ENCODE measurements at places on chromosomes 5 and 9.

DNA sequence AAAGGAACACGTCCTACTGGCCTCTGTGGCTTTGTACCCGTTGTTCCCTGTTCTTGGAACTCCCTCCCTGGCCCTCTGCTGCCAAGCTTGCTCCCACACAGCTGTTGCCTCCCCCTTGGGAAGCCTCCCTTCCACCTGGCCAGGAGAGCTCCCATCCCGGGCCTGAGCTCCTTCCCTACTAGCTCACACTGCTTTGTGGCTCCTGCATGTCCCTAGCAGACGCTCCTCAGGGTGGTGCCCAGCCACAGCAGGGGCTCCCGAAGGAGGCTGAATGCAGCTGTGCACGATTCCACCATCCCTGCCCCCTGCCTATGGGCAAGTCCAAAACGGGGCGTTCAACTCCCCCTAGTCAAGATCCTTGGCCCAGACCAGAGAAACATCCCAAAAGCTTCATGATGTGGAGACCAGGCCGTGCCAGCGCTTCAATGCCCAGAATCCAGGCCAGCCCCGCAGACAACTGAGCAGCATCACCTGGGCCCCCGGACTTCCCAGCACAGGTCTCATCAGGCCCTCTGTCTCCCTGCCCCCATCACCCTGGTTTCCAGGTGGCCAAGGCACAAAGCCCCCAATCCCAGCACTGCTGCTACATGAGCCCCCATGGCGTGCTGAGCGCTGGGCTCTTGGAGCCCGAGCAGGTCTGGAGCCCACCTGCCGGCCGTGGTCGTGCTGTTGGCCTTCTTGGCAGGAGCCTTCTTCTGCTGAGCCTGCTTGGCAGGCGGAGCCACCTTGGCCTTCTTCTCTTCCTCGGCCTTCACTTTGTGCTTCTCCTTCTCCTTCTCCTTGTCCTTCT, 14.3 kb downstream of the BRD3OS start:
- DNase-seq: no peak

DNA sequence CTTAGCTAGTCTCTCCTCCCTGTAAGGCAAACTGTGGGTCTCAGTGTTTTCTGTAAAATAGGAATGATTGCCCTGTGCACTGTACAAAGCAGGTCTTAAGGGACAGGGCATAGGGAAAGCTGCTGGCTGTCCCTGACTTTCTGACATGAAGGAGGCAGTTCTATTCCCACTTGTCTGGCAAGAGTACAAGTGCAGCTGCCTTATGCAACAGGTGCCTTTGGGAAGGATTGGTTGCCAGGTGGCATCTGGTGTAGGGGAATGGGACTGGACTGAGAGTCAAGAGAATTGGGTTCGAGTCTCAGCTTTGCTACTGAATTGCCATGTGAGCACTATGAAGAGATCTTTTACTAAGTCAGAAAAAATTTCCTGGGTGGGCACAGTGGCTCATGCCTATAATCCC, 10.0 kb downstream of the BSPRY start:
- no peak for DNase-seq

GRCh38 chr5:159223469-159223868, 14.1 kb upstream of the RNF145 start:
- DNase-seq: no peak

DNA sequence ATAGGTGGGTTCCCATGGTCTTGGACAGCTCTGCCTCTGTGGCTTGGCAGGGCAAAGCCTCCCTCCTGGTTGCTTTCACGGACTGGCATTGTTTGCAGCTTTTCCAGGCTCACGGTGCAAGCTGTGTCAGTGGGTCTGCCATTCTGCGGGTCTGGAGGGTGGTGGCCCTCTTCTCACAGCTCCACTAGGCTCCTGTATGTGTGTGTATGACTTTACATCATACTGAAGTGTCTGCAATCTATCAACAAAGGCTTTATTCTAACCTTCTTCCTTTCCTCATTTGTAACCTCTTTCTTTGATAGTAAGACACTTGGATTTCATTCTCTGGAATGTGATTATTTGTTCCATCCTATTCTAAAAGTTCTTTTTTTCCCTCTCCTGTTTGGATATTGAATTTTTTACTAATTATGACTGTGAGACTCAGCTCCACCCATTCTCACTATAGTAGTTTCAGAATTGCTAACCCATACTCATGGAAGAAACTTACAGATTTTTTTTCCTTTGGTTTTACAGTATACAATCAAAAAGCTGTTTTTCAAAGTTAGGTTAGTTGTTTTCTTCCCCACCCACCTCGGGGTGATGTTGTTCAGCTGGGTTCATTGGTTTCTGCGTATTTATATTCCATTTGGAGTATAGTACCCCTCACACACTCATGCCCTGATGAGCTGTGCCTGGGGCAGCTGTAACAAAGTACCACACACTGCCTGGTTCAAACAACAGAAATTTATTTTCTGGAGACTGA, 144.6 kb upstream of the OTULINL start:
- DNase-seq: no peak

DNA sequence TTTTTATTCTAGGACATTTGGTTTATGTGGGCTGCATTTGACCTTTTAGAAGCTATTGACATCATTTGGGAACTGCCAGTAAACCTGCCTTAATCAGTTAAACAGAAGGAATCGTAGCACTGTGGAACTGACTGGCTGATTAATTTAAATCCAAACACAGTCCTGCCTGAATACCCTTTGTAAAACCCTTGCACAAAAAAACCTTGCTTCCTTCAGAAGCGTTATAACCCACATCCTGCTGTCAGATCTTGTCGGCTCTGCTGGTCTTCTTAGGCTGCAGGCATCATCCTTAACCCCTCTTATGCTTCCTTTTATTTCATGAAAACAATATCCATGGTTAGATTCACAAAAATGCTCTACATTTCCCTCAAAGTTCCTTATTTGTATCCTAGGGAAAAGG, 46.3 kb downstream of the PAM start:
- DNase-seq: no peak

- no peak for DNase-seq
These were observed 55.5 kb downstream of the PRRC1 start for GRCh38 chr5:127572930-127573329.

DNA sequence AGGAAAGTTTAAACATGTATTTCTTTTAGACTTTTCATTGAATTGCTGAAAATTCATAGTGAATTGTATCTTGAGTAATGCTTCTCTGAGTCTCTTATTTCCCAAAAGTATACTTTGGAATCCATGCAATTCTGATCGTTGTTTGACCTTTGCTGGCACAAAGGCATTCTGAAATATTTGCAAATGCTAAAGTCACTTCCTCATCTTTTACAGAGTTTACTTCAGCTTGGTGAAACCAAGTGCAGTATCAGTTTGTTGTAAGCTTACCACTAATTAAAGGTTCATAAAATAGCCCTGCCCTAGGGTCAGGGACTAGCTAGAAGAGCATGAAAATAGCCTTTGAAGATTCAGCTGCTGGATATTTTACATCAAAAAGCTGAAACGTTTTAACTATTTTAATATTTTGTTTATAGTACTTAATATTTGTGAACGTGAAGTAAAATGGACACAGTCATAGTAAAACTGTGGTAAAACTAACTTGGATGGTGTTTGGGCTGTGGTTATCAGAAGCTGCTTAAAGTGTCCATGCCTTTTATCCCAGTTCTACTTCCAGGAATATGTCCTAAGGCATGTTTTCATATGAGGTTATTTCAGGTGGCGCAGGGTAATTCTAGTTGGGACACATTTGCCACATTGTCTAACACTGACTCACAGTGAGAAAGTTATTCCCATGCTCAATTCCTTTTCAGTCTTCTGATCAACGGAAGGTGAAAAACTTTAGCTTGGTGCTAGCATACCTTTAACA, 45.3 kb downstream of the SLC22A5 start:
- peak; percentile 53 for DNase-seq

GRCh38 chr5:184471-184870, 6.8 kb upstream of the LRRC14B start:
- no peak for DNase-seq

- DNase-seq: no peak
These were observed 123.7 kb upstream of the ANKRD55 start for GRCh38 chr5:56356836-56357160.

GRCh38 chr9:97364769-97365490, 47.0 kb upstream of the TDRD7 start:
- no peak for DNase-seq

- DNase-seq: no peak
These were observed 599.5 kb upstream of the PTGER4 start for GRCh38 chr5:40080191-40080590.

DNA sequence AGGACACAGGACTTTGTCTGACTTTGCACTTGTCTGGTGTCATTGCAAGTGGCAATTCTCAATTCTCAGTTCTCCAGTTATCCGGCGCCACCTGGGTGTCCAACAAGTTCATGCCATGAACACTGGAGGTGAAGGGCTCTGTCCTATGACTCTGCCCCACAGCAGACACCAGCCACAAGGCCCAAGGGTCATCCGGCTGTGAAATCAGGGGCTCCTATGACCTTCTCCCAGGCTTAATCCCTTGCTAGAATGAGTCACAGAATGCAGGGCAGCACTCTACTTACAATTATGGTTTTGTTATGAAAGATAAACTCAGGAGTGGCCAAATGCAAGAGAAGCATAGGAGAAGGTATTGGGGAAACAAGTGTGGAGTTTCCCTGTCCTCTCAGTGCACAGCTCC, 392.0 kb downstream of the GADD45G start:
- DNase-seq: peak; percentile 24

DNA sequence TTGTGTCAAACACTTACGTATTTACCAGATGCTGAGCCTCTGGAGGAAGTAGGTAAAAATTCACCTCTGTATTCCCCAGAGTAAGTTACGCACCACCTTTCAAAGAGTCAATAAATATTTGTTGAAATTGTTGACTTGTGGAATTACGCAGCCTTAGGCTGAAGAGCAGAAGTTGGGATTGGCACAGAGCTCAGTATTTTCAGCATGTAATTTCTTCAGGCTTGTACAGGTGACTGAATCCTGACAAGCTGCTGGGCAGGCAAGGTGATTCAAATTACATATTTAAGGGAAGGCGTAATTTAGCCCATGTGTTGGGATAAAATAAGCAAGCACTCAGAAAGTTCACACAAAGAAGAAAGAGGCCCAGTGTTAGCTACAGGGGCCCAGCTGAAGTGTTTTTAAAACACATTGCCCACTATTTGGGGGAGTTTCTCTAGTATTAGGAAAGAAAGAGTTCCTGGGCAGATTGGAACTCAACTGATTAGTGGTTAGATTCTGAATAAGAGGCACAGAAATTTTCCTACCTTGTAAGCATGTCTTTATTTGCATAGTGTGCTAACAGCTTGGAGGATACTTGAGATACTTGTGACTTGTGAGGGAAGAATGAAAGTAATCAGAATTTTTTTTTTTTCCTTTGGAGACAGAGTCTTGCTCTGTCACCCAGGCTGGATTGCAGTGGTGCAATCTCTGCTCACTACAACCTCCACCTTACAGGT, 165.3 kb upstream of the FBXL7 start:
- DNase-seq: no peak

DNA sequence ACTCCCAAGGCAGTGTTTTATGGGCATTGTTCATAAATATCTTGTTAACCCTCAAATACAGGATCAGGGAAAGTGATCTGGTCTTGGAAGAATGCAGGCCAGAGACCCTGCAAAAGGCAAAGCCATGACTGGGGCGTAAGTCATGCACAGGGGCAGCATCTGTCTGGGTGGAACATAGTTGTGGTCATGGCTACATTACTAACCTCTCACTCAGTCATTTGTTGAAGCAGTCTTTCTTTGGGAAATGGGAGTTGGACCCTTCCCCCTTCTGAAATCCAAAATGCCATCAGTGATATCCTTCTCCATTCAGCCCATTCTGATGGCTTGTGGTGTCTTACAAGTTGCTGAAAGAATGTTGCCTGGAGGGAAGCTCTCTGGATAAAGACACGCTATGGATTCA, 68.1 kb downstream of the GDNF start:
- DNase-seq: no peak

DNA sequence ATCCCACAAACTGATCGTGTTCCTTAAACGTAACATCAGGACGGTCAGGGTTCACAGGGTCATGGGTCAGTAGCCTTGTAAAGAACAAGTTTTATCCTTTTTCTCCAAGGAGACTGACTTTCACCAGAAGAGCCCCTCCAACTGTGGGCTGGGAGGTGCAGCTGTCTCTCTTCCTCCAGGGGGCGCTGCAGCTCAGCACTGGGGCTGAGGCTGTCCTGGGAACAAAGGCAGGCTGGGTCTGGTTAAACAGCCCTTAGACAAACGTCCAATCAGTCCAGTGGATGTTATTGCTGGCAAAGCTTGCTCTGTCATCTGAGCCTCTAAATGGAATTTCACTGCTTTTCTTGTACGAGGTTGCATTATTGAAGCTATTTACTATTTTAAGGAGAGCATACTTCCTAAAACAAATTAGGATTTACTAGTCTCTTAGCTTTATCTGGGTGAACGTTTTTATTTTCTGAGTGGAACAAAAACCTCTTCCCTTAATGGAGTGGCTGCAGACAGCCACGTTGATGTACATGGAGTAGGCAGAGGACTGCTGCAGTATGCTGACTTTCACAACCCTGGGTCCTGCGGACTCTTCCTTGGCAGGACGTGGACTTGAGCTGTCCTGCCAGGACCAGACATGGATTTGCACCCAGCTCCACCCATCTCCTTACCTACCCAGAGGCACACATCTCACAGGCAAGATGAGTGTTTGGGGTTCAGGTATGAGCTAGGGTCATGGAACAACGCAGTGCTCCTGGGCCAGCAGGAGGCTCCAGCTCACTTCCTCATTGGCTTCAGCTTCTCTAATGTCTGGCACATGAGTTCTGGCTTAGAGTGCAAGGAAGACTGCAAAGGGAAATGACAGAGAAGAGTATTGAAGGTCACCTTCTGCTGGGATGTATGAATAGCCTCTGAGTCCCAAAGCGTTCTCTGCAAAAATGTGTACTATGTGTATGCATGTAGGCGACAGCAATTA, 7.8 kb downstream of the EXOSC2 start:
- DNase-seq: peak; percentile 74

DNA sequence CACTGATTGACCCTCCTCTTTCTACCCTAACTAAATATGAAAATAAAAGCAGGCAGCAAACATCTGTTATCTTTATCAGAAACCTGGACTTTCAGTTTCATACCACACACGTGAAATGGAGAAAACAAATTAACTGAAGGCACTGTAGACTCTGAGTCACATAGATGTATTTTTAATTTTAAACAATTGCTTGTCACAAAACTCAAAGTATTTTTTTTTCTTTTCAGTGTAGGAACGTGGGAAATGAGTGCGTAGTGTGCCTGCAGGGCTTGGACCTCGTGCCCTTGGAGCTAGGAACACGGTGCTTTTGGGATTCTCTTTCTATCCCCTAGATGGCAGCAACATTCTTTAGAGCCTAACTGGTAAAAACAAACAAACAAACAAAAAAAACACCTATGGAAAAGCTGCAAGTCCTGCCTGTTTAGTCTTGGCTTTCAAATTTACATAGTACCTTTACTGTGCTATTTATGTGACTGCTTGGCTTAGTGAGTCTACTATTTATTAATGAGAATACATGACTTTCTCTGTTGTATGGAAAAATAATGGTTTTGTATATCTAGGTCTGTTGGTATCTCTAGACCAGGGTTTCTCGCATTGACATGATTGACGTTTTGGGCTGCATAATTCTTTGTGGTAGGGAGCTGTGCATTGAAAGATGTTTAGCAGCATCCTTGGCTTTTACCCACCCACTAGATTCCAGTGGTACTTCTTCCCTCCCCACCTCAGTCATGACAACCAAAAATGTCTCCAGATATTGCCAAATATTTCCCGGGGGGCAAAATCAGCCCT, 16.8 kb upstream of the ACTBL2 start:
- peak; percentile 5 for DNase-seq

- peak; percentile 6 for DNase-seq
These were observed 1.8 kb downstream of the HSPB3 start for GRCh38 chr5:54457094-54457862.

All from HepG2 (cell line).